Omental fat pad (tissue), 4 donors: ENCODE measurements at places on chromosomes 7 and 10.

GRCh38 chr7:31059551-31059950, 7.4 kb downstream of the ADCYAP1R1 start:
- DNase-seq: no peak

DNA sequence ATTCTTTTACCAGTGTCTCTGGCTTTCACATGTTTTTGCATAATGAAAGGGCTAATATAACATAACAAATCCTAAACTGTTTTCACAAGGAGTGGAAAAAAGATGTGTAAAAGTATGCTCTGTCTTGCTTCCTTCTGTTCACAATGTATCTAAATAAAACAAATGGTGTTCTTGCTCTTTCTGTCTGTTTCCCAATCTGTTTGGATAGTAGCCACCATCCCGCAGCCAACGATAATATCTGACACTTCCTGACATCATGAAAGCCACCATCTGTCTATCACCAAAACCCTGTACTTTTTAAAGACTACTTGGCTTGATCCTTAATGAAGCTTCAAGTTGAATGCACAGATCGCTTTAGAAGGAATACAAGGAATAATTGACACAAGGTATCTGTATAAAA, 246.2 kb downstream of the ETV1 start:
- DNase-seq: no peak

- no peak for DNase-seq
Measured at GRCh38 chr7:77222065-77222464, 22.4 kb upstream of the FGL2 start.

DNA sequence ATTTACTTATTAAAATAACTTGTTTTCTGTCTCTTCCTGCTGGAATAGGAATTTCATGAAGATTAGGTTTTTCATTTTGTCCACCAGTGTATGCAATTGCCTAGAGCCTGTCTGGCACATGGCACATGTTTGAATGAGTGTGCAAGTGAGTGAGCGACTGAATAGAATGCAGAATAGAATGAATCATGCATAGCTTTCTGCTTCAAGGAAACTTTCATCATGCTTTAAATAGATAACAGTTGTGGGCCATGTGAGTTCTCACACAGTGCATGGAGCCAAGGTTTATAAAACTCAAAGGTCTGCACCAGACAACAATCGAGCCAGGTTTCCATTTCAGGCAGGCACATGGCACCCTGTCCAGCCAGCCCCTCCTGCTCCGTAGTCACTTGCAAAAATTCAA, 74.2 kb upstream of the HECW1 start:
- DNase-seq: no peak

- DNase-seq: no peak
Measured at GRCh38 chr10:91974960-91975359, 51.4 kb downstream of the BTAF1 start.

DNA sequence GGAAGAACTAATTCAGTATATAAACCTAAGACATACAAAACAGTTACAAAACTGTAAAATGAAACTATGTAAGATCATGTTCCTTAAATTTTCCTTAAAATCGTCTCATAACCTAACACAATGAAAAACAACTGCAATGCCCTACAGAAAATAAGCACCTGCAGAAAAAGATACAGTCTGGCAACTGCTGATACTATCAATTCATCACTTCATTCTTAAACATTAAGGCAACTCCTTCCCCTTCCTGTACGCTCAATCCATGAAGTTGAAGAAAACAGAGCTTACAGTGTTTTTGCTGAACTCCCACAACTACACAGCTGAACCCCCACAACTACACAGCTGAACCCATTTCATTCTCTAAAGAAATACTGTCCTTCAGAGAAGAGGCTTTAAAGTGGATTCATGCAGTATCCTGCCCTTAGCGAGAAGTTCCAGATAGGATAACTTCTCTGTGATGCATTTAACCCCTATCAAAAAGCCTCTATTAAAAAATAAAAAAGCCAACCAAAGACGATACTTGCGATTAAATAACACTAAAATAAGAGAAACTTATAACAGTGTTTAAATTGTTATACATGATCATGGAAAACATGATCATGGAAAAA, 50.0 kb downstream of the JMJD1C start:
- no peak for DNase-seq
